Suppressor macrophage treated with lipopolysaccharide for 1 hour (primary cell): ENCODE measurements at places on chromosomes 3 and 15.

DNA sequence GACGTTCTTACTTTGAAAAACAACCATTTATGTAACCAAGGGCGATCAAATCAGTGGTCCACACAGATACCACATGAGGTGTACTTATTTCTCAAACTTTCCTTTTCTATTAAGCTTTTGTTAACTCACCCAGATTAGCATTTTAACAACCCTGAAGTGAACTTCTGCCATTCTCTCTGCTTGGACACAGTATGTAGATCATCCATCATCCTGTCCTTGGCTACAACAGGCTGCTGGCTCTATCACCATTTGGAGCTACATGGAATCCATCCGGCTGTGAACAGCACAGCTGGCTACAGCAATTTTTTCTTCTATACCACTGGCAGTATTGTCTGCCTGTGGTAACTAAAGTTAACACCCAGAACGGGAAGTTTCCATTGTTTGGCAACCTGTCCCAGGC, 4.4 kb downstream of the SEMA6D start:
- no peak for DNase-seq

DNA sequence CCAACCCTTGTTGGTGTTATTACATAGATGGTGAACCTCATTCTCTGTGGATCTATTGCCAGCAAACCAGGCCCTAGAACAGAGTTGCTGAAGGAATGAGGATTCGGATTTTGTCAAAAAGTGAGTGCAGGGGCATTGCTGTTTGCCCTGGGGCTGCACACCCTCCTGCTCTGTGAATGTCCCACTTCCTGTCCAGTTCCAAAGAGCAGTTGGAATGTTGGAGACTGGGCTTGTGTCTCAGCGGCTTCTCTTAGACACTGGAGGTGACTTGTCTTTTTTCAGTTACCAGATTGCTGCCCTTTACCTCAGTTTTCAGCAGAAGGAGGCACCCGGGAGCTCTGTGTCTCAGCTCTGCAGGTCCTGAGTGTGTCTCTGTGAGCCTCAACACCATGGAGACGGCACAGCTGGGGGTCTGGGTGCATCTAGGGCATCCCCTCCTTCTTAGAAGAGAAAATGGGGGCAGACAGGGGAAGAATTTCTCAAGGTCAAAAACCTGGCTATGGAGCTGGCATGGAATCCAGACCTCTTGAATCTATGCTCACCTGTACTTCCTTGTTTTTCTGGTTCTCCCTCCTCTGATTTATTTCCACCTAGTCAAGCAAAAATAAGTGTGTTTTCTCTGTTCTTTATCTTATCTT, 46.3 kb downstream of the LIMD1 start:
- DNase-seq, result no peak

- DNase-seq, result no peak
Measured at GRCh38 chr3:133949438-133949837, 53.8 kb upstream of the RAB6B start.

DNA sequence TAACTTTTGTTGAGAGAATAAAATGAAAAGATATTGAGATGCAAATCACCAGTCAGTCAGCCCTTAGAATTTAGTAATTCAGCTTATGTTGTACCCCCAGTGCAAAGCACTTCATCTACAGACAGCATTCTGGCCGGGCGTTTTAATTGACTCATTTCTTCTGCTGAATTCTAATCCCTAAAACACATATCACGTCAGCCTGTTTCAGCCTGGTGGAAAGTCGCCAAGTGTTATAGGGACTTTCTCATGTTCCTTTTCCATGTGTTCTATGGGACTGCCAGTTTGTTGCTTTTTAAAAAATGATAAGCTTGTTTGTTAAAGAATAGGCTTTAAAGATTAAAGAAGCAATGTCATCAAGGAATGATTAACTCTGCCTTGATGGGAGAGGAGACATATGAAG, 169.7 kb upstream of the BFSP2 start:
- DNase-seq, result no peak

DNA sequence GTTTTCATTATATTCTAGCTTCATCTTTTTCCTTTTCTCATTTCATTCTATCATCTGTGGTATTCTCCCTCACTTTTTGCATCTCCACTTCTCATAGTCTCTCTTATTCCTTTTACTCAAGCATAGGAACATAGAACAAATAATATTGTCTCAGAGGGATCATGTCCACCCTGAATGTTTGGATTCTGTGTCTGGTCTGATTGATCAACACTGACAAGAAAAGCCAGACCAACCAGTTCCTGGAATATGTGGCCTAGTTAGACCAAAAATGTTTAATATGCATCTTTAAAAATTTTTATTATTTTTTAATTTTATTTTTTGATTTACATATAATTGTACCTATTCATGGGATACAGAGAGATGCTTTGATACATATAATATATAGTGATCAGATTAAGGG, 212.0 kb upstream of the ALCAM start:
- no peak for DNase-seq

DNA sequence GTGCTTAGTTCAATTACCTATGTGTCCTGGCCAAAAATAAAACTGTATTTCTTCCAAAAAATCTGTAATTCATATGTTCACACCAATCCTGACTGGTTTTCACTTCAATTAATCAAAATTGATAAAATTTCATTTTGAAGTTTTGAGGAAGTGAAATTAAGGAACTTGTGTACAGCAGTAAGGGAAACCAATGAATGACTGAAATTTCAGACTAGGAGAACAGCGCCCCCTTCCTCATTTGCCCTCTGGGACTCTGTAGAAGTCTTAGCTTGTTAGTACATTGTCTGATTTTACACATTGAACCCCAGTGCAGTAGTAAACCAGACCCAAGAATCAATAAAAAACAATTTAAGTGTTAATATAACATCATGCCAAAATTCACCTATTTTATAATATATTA, 495.3 kb upstream of the AGTR1 start:
- peak; percentile 7 for DNase-seq

- no peak for DNase-seq
Measured at GRCh38 chr15:56948764-56949101, 30.3 kb downstream of the TCF12 start.

DNA sequence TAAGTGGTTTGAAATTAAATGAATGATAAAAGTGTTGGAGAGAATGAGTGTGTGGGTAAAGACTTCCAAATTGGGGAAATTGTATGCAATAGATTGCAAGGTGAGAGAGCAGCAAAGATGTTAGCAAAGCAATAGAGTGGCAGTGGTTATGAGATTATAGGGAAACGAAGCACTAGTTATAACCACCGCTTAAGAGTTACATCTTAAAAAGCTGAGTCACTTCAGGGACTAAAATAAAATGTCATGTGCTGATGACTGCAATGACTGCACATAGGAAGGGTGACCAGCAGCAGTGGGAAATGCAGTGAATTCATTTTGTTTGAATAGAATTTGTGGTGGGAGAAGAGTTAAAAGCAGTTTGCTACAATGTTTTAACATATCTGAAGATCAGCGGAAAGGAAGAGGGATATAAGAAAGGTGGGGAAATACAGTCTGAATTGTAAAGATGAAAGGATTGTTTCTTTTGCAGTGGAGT, 127.3 kb downstream of the RAP2B start:
- DNase-seq, result peak; percentile 94

GRCh38 chr15:74257623-74258022, 21.5 kb downstream of the CCDC33 start:
- no peak for DNase-seq

- no peak for DNase-seq
Measured at GRCh38 chr15:75832114-75832513, 11.1 kb upstream of the UBE2Q2 start.

GRCh38 chr3:172124271-172124670, 84.9 kb downstream of the FNDC3B start:
- DNase-seq, result no peak

DNA sequence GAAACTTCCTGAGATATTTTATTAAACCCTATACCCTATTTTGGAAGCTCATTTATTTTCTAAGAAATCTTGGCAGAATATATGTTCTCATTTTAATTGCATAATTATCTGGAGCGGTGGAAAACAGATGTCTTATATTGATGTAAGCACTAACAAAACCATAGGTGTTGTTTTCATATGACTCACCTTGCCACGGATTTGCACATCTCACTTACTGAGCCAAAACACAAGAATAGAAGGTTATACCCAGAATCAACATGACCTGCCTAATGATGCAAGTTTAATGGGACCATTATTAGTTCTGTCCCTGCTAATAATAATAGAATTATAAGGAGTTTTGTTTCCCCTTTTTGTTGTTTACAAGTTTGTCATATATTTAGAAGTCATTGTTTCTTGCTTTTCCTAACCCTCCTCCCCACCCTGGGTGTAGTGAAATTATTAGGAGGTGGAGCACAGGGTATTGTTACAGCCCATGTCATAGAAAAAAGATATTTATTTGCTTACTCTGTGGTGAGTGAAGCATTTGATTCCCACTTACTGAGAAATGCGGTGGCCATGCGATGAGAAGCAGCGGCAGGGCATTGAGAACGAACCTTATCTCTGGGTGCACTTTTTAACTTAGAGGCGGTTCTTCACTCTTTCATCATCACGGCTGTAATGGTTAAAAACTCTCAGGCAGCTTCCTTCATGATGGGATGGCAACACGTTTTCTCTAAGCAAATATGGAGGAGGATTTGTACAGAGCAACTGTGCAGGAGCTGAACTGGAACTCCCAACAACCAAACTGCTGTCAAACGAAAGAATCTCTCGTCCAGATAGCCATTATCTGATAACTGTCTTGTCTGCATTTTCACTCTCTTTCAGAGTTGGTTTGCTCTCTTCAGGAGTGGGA, 521 bp downstream of the IL5RA start:
- no peak for DNase-seq

- DNase-seq, result no peak
Measured at GRCh38 chr3:142319094-142319493, 93.7 kb upstream of the GK5 start.

DNA sequence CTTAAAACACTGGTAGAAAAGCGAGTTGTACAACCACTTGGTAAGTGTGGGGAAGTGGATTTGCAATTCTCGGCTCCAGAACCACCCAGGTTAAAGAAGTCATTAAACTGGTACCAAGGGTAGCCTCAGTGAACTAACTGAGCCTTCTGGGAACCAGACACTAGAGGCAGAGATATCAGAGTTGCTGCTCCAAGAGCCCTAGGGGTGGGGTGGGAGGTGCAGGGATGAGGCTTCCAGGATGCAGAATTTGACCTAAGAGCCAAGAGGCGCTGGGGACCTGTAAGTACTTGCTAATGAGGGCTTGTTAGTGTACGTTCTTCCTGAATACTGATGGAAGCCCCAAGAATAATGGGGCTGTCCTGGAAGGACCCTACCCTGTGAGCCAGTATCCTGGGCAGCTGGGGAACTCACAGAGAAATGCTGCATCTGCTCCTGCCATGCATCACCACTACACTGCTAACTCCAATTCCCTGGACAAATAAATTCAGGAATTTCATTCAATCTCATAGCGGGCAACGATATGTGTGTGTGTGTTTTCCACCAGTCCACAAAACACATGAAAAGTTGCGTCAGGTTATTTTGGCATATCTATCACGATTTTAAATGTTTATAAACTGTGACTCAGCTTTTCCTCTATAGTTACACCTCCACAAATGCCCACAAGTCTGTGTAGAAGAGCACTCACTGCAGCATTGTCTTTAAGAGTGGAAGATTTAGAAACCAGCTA, 23.8 kb downstream of the STIMATE start:
- DNase-seq, result no peak

- no peak for DNase-seq
Measured at GRCh38 chr15:59555696-59556095, 55.9 kb upstream of the GCNT3 start.

GRCh38 chr3:171789759-171790505, 20.4 kb downstream of the PLD1 start:
- DNase-seq, result no peak

DNA sequence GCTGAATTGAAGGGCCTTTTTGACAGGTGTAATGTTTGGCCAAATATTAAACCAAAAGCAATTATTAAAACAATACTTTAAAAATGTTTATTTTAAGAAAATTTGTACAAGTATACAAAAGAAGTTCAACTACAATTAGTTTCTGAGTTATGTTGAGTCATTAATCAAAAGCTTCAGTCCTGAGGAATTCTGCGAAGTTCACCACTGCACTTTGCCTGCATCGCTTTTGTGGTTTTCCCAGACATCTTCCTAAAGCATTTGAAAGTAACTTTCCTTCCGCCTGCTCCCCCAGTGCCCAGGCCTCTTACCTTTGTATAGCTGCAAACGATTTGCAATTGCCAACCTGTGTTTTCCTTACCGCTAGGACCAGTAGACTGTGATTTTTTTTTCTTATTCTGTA, 69.5 kb downstream of the KCNAB1 start:
- DNase-seq, result no peak

DNA sequence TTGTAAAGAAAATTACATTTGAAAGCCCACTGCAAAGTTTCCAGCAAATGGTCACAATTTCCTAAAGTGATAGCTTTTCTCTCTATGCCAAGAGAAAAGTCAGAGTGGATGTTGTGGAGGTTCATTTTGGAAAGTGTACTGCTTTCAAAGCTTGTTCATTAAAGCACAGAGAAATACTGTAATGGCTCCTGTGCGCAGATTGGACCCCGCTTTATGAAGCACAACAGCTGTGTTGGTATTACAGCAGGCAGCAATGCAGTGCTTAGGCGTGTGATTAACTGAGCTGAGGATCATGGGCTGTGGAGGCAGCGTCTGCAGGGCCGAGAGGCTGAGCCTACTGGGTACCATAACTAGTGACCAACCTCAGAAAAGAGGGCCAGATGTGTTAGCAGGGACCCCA, 478.4 kb upstream of the CFAP20DC start:
- no peak for DNase-seq

GRCh38 chr3:14588425-14589112, 48.4 kb upstream of the GRIP2 start:
- no peak for DNase-seq

- DNase-seq, result no peak
Measured at GRCh38 chr3:142953443-142953842, 10.0 kb downstream of the PAQR9 start.

DNA sequence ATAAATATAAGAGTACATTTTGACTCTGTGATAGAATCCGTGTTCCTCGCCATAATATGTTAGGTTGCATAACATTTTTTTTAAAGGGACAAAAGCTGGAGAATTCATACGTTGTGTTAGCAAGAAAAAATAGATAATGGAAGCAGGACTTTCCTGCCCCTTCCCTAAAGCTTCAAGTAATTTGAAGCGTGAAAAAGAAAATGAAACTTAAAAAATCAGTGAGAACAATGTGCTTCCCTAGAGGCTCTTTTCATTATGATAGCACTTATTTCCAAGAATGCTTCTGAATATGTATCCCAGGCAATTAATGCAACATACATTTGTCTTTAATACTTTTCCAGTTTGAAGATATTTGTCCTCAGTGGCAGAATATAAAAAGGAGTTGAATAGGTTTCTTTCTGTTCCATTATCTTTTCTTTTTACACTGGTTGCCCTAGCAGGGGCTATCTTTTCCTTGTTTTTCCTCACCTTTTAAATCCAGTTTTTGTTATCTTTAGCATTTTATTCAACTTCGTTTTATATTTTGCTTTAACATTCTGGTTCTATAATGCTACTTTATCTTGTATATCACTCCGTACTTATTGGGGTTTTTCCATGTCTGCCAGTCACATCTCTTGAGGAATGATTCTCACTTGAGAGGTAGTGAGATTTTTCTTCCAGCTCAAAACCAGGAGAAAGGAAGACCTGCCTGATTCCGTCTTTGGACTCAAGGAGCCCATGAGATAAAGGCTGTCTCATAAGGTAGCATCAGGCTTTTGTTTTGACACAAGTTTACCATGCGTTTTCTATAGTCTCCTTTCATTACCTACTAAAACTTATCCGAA, 113.8 kb downstream of the MBNL1 start:
- peak; percentile 87 for DNase-seq
